ENCODE measurements at places on chromosomes 7 and 10.

DNA sequence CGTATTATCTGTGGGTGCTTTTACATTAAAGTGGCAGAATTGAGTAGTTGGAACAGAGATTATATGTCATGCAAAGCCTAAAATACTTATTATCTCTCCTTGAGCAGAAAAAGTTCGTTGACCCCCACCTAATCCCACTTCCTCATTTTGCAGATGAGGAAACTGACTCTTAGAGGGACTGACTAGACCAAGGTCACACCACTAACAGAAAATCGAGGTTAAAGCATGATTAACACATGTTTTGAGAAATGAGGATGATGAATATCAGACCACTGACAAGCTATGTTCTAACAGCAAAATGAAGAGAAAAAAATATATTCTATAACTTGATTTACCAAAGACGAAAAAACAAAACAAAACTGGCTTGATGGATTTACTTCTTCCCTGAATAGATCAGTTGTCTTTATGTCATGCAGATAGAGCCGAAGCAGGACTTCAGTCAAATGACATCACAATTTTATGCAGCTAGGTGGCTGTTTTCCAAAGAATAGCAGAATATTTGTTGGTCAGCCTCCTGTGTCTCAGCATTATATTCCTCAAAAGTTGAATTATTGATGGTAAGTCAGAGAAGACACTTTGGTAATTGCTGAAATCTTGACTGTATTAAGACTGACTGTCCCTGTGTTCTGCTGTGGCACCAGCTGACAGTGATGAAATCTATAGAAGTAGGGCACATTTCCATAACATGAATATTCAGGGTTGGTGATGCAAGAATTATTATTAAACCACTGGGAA, 24.2 kb upstream of the SMIM30 start:
- DNase-seq, result no peak

DNA sequence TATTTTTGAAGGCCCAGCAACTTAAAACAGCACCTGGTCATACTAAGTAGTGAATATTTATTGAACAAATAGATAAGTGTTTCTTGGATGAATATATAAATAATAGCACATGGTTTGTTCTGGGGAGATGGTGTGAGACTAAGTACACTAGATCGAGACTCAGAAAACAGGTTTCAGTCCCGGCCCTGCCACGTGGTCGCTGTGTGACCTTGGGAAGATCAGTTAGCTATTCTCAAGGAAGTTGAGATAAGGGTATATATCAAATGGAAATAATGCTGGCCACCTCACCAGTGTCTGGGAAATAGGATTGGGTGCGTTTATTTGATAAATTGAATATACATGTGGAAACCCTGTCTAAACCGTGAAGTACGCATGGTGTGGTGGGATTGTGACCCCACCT, 354.6 kb downstream of the SDK1 start:
- DNase-seq, result no peak

GRCh38 chr10:59805014-59805413, 51.8 kb upstream of the MRLN start:
- no peak for DNase-seq

DNA sequence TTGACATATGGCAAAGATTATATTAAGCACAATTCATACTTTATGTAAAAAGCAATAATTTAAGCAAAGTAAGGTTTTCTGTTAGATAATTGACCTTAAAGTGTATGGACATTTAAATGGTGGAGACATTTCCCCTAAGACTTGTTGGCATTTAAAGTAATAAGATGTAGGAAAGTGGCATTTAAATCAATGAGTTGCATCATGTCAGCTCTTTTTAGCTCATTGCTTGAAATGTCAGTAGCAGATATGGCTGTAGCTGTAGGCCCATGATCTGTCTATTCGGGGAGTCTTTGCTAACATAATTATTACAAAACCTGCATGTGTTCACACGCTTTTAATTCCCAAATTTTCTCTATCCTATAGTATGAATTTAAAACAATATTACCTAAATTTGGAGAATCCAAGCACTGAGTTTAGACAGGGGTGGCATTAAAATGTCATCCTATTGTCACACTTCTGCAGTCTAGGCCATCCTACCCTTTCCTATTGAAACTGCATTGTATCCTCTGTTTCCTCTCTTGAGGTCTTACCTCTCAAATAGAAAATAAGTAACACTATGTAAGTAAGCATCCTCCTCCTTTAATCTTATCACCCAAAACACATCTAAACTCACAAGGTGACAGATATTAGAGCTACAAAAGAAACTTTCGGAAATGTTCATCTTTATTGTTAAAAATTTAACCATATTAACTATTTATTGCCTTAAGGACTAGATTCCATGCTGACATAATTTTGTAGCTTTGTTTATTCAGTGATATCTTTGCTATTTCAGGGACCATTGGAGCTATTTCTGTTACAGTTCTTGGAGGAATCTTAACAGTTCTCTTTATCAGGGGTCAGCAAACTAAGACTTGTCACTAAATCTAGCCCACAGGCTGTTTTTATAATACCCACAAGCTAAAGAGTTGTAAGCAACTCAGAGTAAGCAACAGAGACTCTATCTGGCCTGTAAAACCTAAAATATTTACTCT, 91.2 kb downstream of the LCOR start:
- DNase-seq, result no peak

GRCh38 chr10:77861366-77861765, 65.2 kb downstream of the DLG5 start:
- no peak for DNase-seq

GRCh38 chr7:147653456-147653855, 937.1 kb upstream of the C7orf33 start:
- no peak for DNase-seq

GRCh38 chr10:16310440-16310839, 126.4 kb upstream of the PTER start:
- no peak for DNase-seq

DNA sequence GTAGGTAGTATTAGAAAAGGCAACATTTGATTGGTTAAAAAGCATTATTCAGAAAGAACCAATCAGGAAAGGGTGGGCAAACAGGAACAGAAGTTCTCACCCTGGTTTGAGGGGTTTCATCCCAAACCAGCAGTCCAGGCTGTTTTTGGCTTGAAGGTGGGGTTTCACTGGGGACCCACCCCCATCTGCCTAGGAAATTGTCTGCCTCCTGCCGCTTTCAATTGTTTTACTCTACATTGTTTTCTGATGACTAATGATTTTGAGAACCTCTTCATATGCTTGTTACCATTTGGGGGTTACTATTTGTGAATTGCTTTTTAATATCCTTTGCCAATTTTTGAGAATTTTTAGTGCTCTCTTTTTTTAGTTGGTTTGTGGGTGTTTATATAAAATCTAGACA, 3.3 kb upstream of the PCBD1 start:
- peak; percentile 45 for DNase-seq

DNA sequence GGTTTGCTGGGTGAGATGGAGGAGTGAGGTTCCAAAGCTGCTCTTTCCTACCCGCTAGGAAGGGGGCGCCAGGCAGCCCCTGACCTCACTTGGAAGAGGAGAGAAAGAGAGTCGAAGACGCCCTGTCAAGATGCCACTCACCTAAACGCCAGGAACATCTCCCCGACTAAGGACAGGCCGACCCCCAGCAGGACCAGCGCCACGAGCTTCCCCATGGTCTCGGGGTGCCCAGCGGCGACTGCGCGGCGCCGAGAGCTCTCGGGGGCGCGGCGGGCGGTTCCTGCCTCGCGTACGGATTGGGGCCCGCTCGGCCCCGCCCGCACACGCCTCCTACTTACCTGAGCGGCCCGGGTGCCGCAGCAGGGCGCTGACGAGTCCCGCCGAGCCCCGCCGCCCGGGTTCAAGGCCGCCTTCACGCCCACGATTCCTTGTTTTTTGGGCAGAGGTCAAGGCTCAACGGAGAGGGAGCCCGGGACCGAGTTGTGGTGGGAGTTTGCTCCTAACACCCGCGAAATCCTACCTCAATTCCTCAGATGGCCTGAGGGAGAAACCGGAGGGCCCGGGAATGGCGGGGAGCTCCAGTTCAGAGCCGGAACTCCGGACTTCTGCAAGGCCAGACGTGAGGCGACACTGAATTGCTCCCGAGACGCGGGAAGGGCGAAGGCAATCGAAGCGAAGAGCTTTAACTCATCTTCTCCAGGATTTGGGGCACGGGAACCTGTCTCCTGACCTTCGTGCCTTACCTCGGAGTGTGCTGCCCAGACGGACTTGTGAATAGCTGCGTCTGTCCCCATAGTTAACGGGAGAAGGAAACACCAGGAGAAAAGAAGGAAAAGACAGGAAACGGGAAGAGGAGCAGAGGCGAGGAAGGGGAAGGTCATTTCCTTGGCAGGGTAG, at the start of gene PON3:
PON3 (minus strand) TSS at position 240 of the 897 bp plus-strand sequence; CDS start at position 215, 25 bp downstream.
- DNase-seq, result no peak

DNA sequence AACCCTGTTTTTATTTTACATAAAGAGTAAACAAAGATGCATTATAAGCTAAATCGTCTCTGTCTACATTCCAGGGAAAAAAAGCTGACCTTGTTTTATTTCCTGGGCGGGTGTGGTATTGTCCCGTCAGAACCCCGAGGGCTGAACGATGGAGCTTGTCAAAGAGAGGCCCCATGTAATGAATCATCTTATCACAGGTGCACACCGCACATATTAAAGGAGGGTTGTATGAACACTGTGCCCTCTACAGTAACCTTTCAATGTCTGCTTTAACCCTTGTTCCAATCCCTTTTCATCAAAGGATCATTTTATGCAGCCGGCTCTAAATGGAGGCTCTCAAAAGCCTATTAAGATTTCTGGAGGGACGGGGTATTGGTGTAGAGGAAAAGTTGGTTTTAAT, 158.5 kb upstream of the YAE1 start:
- DNase-seq, result no peak

GRCh38 chr10:58704671-58705141, 192.0 kb downstream of the BICC1 start:
- peak; percentile 75 for DNase-seq

DNA sequence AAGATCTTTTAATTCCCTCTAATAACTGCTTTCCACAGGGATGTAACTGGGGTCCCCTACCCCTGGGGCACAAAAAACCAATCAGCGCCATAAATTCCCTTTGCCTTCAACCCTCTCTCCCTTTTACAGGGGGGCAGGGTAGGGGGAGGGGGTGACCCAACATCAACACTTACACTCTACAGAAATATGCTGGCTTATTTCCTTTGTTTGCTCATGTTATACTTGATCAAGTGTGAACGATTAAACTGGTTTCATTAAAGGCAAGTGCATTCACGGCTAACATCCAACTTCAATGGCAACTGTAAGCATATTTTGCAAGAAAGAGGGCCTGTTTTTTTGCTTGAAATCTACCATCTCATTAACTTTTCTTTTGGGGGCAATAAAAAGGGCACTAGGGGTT, 2.9 kb downstream of the CTBP2 start:
- DNase-seq, result no peak

- peak; percentile 18 for DNase-seq
These were observed 14.8 kb downstream of the ZSCAN25 start for GRCh38 chr7:99631295-99632109.

Measured in EH (cell line).